Frontal cortex (tissue), 4 donors: ENCODE measurements at places on chromosomes 1 and 21. TPM values are rescaled to one million over a fixed set of nuclear protein-coding genes. Genes with fewer than 3 reads are reported as not detected.

- DNase-seq: no peak
These were observed 6.9 kb downstream of the RGS4 start for GRCh38 chr1:163076044-163076443.

DNA sequence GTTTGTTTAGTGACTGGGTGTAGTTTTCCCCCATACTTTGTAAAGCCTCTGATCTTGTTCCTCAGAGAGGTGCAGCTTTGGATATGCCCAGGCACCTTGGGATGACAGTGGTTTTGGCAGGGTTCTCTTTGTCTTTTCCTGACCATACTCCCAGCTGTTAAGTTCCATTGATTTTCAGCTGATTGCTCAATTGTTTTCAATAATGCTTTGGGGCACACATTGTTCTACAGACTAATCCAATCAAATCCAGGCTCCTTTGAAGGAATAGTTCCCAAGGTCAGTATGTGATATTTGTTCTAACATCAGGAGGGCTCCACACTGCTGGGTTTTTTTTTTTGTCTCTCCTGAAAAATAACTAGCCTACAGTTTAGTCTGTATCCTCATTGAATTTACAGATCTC is 24.8 kb downstream of the PPP2R5A start:
- DNase-seq: no peak

DNA sequence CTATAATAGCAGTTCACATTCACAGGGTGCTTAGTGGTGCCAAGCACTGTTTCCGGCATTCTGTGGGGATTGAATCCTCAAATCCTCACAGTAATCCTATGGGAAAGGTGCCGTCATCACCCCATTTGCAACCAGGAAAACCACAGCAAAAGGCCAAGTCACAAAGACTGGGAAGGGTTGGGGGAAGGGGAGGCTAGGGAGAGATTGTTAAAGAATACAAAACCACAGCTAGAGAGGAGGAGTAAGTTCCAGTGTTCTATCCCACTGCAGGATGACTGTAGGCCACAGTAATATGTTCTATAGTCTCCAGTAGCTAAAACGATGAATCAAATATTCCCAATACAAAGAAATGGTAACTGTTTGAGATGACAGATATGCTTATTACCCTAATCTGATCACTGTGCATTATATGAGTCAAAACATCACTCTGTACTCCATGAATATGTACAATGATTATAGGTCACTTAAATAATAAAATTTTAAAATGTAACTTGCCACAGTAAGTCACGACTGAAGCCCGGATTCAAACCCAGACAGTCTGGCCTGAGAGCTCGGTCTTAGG is 256.8 kb downstream of the TOMM20 start:
- no peak for DNase-seq

Gene BRINP3
- total RNA-seq: 51.8 TPM

Gene ADGRB2
- 42.4 TPM for total RNA-seq

Gene ZNF648
- under 0.01 TPM for total RNA-seq

GRCh38 chr21:34266351-34266750 is 97.5 kb upstream of the KCNE2 start:
- DNase-seq: no peak
